Stimulated activated CD4-positive, alpha-beta T cell treated with anti-CD3 and anti-CD28 coated beads, Interleukin-15, amount 100 ng/mL, for 48 hours (primary cell): ENCODE measurements at places on chromosomes 3 and 15.
A peak's percentile ranks its signal among the peaks of the same experiment; 100 is the strongest.

- DNase-seq, result no peak
These were observed 33.2 kb downstream of the SLC25A26 start for GRCh38 chr3:66253790-66254620.

DNA sequence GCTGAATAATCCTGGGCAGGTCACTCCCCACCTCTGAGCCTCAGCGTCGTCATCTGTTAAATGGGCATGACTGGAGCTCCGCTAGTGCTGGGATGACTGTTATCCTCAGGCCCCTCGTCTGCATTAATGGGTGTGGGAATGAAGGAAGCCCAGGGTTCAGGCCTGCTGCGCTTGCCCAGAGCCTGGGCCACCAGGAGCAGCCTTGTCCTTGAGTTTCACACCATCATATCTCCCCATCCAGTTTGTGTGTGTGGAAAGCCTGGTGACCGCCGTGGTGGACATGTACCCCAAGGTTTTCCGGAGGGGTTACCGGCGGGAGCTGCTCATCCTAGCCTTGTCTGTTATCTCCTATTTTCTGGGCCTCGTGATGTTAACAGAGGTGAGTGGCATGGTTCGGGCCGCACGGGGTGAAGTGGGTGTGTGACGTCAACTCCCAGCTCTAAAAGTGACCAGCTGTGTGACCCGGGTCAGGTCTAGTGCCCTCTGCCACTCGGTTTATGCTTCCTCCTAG lies 63.5 kb upstream of the SLC6A1 start:
- DNase-seq, result no peak

GRCh38 chr15:31799715-31800321 lies 230.5 kb upstream of the CHRNA7 start:
- no peak for DNase-seq

DNA sequence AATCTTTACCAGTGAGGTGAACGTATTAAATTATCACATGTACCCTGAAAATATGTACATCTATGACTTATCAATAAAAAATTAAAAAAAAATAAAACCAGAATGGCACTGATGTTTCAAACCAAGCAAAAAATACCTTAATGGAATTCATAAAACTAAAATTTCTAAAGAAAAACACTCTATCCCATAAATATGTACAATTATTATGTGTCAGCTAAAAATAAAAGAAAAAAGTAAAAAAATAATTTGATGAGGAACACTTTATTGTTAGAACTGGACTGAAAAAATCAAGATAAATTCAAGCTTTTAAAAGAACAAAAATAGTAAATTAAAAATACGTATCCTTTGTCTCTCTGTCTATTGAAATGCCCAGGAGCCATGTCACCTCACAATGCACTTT lies 63.1 kb downstream of the IL20RB start:
- no peak for DNase-seq

GRCh38 chr15:86935841-86936240 lies 856.2 kb downstream of the AGBL1 start:
- no peak for DNase-seq

GRCh38 chr3:136632625-136633081 lies 119.5 kb downstream of the STAG1 start:
- no peak for DNase-seq

- no peak for DNase-seq
These were observed 106.3 kb upstream of the RNU6-1 start for GRCh38 chr15:67945951-67946700.

- peak; percentile 27 for DNase-seq
These were observed 333.9 kb downstream of the PTPRG start for GRCh38 chr3:61894988-61895935.

GRCh38 chr3:187971629-187972028 lies 182.3 kb upstream of the LPP start:
- no peak for DNase-seq

GRCh38 chr3:27883266-27883665 lies 161.1 kb upstream of the EOMES start:
- no peak for DNase-seq

- DNase-seq, result peak; percentile 1
These were observed 176.5 kb upstream of the PFN2 start for GRCh38 chr3:150146991-150147761.

- DNase-seq, result no peak
These were observed 175.8 kb downstream of the VGLL4 start for GRCh38 chr3:11467875-11468274.

DNA sequence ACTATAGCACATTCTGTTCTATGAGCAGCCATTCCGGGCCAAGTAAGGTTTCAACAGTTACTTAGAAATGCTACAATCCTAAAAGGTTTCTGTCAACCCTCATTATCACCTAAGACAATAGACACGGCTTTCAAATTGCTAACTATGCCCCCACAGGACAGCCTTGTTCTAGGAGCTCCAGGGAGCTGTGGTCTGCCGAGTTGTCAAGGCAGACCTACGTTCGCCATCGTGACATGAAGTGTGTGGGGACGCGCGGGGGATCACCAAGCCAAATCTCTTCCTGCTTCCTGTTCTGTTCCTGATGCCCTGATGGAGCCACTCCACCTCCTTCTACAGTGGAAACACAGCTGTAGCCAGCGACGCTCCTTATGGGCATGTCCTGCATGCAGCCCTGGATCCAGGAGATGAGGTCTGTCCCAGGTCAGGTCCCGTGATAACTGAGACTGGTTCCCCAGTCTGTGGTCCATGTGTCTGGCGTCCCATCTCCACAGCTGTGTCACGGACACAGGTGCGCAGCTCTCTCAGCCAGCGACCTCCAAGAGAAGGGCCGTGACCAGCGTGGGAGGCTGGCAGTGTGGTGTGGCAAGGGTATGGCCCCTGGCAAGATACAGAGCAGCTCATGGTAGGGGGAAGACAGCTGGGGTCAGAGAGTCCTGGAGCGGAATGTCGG lies 82.8 kb downstream of the PCSK6 start:
- no peak for DNase-seq

GRCh38 chr3:109118584-109118983 lies 650 bp upstream of the MORC1 start:
- DNase-seq, result no peak

DNA sequence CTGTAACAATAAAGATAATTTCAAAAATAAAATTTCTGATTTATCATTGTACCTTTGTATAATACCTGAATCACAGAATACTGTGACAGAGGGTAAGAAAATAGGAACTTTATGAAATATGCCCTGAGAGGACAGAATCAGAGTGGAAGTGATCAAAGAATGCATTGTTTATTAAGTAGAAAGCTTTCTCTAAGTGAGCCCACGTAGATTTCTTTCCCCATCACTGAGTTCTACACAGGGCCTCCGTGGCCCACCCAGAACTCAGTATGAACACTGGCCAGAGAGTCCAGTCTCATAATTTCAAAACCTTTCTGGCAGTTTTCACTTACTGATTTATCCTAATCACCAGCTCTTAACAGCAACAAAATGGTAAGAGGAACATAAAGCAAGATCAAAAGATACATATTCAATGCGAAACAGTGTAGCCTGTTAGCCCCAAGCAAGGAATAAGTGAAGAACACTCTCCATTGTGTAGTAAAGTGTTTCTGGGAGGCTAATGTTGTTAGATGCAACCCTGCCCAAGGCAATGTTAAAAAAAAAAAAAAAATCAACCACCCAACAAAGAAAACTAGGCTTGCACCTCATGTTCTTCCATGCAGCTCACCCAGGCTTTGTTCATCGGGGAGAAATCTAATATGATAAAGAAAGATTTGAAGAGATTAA lies 341.3 kb downstream of the LSAMP start:
- DNase-seq, result no peak

DNA sequence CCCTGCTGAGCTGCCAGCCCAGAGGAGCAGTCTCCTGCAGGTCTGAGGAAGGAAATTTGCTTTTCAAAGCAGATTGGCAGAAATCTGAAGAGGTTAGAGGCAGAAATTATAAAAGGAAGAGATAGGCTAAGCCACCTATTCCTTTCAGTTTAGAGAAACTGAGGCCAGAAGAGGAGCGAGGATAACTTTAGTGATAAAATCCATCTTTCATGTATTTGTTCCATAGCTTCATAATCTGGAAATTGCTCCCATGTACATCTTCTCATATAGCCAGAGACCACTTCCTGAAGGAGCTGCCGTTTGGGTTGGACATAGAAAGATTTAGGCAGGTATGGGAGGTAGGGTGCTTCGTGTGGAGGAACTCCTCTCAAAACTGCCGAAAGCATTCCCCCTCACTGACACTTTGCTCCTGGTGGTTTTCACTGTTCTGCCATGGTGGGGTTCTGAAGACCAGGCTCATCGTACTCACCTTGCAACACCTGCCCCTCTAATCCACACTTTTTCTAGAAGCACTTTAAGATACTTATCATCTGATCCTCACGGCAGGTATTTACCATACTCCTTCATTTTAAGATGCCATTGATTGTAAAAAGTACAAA lies 670 bp upstream of the ACAP2 start:
- no peak for DNase-seq

DNA sequence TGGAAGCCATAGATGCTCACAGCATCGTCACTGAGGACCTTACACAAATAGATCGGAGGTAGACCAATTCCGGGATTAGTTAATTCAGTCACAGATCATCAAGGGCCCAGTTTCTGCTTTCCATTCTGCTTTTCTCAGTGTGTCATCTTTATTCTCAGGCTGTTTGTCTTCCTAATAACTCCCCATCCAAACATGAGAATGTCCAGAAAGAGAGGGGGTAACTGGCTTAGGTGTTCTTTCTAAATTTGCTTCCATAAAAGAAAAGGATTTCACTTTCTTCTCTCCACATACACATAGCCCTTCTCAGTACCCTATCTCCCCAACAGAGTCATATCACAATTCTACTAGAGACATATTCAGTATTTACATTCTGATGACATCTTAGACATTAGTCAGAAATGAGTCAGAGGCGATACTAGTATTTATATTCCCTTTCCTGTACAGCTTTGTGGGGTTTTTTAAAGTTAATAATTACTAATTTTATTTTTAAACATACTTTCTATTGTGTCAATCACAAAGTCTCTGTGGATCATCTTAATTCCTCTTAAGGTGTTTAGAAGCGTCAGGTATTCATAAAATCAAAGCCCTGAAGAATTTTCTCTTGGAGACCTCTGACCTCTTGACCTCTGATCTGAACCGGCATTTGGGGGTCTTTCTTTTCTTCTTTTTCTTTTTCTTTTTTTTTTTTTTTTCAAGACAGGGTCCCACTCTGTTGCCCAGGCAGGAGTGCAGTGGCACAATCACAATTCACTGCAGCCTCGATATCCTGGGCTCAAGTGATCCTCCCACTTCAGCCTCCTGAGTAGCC lies 24.3 kb upstream of the IL12A start:
- DNase-seq, result no peak

DNA sequence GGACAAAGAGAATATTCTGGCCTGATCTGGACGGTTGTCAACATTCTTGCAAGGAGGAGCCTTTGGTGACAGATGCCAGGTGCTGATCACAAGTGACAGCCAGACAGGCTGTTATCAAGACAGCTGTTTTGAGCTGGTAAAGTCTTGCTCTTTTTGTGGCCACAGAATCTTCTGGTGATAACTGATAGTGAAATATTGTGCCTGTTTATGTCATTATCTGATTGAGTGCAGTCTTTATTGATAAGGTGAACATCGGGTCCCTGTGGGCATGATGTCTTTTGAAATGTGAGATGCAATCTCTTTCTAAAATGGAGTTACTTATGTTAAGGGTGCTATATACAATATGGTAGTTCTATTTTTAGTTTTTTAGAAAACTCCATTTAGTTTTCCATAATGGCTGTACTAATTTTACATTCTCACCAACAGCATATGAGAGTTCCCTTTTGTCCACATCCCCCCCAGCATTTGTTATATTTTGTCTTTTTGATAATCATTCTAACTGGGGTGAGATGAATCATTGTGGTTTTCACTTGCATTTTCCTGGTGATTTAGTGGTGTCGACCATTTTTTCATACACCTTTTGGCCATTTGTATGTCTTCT lies 10.7 kb downstream of the CEP63 start:
- no peak for DNase-seq

GRCh38 chr3:16134173-16134928 lies 40.1 kb upstream of the GALNT15 start:
- no peak for DNase-seq

DNA sequence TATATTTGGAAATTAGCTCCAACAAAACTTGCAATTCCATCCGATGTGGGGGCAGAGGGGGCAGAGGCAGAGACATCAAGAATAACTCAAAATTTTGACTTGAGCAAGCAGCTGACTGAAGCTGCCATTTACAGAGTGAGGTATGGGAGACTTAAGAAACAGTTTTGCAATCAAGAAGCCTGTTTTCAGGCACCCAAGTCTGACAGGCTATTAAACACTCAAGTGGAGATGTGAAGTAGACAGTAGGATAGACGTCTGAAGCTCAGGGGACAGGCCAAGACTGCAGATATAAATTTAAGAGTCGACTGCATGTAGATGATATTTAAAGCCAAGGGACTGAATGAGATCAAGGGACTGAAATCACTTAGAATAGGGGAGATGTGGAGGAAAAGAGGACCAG lies 9.9 kb upstream of the SH3BP5 start:
- no peak for DNase-seq

- no peak for DNase-seq
These were observed 130.9 kb downstream of the CHSY1 start for GRCh38 chr15:101120987-101121386.

- DNase-seq, result no peak
These were observed 43.7 kb upstream of the KCNMB2 start for GRCh38 chr3:178492491-178492890.

- no peak for DNase-seq
These were observed 30.2 kb upstream of the IREB2 start for GRCh38 chr15:78407608-78408354.

GRCh38 chr3:138477801-138478200 lies 43.4 kb downstream of the ESYT3 start:
- DNase-seq, result no peak

DNA sequence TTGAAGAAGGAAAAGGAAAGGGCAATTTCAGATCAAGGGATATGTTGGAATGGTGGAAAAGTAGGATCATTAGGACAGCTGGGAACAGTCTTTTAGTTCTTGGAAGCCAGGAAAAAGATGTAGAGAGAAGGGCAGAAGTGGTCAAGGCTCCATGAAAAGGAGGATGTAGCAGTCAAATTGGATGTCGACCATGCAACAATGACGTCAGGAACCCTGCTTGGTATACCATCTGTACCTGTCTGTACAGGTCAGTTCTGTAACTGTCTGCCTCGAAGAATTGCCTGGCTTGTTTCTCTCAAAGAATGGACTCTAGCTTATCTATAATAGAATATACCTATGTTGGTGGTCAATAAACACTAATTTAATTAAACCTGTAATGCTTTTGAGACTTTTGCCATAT lies 157.8 kb upstream of the SGO1 start:
- DNase-seq, result no peak

DNA sequence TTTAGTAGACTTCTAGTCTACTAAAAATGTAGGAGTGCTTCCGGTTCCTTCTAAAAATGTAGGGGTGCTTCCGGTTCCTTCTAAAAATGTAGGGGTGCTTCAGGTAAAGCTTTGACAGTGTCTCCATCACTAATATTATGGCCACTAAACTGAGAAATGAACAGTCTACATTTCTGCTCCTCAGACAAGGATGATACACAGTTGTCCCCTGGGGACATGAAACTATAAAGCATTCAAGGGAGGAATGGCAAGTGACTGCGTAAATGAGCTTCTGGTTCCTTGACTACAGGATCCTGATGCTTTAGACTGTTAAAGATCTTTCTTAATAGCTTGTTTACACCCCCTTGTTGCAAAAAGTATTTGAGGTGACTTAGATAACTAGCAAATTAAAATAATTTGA lies 53.9 kb upstream of the SLC9A9 start:
- DNase-seq, result no peak
